ENCODE measurements at places on chromosomes 11 and 22.
A peak's percentile ranks its signal among the peaks of the same experiment; 100 is the strongest.

DNA sequence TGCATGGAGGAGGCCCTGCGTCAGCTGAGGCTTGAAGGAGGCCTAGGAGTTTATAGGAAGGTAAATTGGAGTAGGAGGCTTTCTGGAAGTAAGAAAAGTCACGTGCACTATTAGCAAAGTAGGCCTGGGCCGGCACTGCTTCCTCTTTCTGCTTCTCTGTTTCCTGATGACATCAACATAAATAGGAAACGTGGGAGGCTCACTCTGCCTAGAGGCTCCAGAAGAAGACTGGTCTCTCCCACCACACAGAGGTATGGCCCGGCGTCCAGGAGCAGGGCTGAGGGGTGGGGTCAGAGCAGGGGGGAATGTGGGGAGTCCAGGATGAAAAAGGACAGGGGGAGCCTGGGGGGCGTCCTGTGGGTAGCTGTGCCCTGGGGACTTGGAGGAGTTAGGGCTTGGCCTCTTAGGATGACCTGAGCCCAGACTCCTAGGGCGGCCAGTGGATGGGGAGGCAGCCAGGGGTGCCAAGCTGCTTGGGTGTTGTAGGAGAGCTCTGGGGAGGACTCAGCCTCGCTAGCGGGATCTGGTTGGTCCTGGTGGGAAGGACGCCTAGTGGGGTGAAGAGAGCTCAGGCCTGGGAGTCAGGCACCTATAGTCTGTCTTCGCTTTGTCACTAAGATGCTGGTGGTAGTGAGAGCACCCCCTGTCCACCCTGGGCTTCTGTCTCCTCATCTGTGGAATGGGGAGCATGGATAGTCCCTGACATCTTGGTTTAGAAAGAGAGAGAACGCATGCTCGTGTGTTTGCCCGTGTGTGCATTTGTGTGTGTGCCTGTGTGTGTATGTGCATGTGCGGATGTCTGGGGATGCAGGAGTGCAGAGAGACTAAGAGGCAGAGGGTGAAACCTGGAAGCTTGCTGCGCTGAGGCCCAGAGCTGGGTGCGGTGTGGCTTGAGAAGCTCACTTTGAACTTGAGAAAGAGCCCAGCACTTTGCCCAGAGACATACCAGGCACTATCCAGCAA lies at the start of gene CSF2RB:
CSF2RB (plus strand) TSS at position 202 of the 963 bp plus-strand sequence. CDS start 8,580 bp downstream, outside the sequence.
- H3K27me3 ChIP-seq = peaks cover 37% of the 10 kb centered on the region
- H3K4me1 ChIP-seq = peaks cover 13% of the 10 kb centered on the region
- DNase-seq = no peak
- H3K36me3 ChIP-seq = no peaks in the 10 kb centered on the region
- H3K4me3 ChIP-seq = no peak within 1 kb of the TSS
- no peak within 1 kb of the TSS for H3K27ac ChIP-seq

DNA sequence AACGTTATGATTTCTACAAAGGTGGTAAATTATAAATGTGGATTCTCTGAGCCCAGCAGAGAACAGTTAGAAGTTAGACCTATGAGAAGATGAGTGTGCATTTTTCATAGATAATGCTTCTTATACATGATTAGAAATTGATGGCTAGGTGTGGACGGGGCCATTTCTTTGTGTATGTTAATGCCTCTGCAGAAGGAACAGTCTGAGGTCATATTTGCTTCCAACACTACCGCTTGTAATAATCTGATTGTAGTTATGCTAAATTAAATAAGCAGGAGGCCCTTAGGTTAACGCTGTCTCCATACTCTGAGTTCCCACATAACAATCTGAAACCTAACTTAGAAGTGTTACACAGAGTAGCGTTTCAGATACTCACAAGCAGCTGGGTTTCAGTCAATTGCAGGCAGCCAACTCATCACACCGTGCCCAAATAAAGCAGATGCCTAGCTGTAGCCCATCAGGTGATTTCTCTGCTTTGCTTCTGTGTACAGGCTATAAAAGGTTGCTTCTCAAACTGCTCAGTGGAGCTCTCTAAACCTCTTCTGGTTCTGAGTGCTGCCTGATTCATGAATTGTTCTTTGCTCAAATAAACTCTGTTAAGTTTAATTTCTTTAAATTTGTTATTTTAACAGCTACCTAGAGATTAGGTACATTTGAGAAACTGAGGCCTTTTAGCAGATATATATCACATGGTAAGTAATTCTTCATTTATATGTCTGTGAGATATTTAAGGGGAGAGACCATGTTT lies 638.8 kb upstream of the CCDC90B start:
- no peaks in the 10 kb centered on the region for H3K36me3 ChIP-seq
- H3K27me3 ChIP-seq = no peaks in the 10 kb centered on the region

DNA sequence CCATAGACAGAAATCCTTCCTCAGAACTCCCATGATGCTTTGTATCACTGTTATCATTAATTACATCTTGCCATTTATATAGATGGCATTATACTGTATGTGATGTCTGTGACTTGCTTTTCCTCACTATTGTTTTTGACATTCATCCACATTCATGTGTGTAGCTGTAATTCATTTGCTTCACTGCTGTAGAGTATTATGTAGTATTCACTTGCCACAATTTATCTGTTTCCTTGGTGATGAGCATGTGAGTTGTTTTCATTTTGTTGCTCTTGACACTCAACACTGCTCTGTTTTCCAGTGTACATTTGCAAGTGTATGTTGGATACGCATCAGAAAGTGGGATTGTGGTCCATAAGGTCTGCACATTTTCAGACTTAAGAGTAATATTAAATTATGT lies 328.6 kb upstream of the C11orf87 start:
- H3K27ac ChIP-seq = no peak overlapping the region
- H3K4me1 ChIP-seq = no peaks in the 10 kb centered on the region
- no peaks in the 10 kb centered on the region for H3K27me3 ChIP-seq

- H3K4me1 ChIP-seq = peaks cover 43% of the 10 kb centered on the region
- DNase-seq = no peak
- H3K36me3 ChIP-seq = no peaks in the 10 kb centered on the region
- no peak overlapping the region for H3K27ac ChIP-seq
Observed at GRCh38 chr22:39171623-39172264, 19.3 kb upstream of the CBX7 start.

DNA sequence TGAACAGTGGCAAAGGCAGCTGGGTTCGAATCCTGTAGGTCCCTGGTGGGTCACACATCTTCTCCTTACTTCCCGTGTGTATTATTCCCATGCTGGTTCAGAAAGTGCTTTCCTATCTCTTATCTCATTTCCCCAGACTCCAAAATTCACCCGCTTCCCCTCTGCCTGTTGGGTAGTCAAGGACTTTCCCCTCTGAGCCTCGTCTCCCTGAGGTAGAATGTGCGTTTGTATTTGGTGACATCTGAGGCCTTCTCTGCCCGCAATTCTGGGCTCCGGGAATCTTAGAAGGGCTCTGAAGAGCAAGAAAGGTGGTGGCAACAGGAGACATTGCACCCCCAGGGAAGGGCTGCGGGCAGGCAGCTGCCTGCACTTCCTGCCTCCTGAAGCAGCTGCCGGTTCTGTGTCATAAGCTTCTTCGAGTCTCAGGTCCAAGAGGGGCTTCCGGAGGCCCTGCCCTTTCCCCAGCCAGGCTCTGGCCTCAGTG lies 5.9 kb downstream of the LRRC32 start:
- H3K4me3 ChIP-seq = no peak overlapping the region
- peaks cover 10% of the 10 kb centered on the region for H3K4me1 ChIP-seq
- H3K27ac ChIP-seq = no peak overlapping the region

DNA sequence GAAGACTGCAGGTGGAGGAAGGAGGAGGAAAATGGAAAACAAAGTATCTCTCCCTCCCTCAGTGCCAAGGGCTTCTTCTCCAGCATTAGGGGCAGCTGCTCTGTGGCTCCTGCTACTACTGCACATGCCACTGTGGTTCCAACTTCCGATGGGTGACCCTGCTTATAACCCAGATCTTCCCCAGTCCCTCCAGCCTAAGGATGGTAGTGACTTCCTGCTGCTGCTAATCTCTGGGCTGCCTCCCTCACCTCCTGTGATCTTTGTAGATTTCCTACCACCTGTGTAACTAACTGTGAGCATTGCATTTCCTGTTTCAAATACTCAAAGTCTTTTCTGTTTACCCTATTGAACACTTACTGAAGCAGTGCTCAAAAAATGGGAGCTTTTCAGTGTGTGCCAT lies 28.7 kb upstream of the TRPC6 start:
- no peaks in the 10 kb centered on the region for H3K36me3 ChIP-seq
- no peaks in the 10 kb centered on the region for H3K27me3 ChIP-seq
- DNase-seq = no peak
- H3K27ac ChIP-seq = no peak overlapping the region
- no peaks in the 10 kb centered on the region for H3K4me1 ChIP-seq
- no peak overlapping the region for H3K4me3 ChIP-seq

- no peaks in the 10 kb centered on the region for H3K27me3 ChIP-seq
- no peaks in the 10 kb centered on the region for H3K36me3 ChIP-seq
- no peak overlapping the region for H3K27ac ChIP-seq
- H3K4me1 ChIP-seq = no peaks in the 10 kb centered on the region
- H3K4me3 ChIP-seq = no peak overlapping the region
- no peak for DNase-seq
Observed at GRCh38 chr11:132712466-132712865, 819.8 kb downstream of the OPCML start.

DNA sequence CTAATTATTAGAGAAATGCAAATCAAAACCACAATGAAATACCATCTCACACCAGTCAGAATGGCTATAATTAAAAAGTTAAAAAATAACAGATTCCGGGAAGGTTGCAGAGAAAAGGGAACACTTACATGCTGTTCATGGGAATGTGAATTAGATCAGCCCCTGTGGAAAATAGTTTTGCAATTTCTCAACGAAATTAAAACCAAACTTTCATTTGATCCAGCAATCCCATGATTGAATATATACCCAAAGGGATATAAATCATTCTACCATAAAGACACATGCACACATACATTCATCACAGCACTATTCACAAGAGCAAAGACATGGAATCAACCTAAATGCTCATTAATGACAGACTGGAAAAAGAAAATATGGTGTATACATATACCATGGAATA lies 32.5 kb downstream of the NOX4 start:
- H3K4me1 ChIP-seq = no peaks in the 10 kb centered on the region
- no peak for DNase-seq
- no peaks in the 10 kb centered on the region for H3K36me3 ChIP-seq
- H3K27me3 ChIP-seq = no peaks in the 10 kb centered on the region
- no peak overlapping the region for H3K27ac ChIP-seq
- H3K4me3 ChIP-seq = no peak overlapping the region

GRCh38 chr11:69893631-69894030 lies 74.4 kb upstream of the FGF3 start:
- H3K27me3 ChIP-seq = peaks cover 30% of the 10 kb centered on the region
- DNase-seq = no peak
- H3K4me1 ChIP-seq = peaks cover 12% of the 10 kb centered on the region

DNA sequence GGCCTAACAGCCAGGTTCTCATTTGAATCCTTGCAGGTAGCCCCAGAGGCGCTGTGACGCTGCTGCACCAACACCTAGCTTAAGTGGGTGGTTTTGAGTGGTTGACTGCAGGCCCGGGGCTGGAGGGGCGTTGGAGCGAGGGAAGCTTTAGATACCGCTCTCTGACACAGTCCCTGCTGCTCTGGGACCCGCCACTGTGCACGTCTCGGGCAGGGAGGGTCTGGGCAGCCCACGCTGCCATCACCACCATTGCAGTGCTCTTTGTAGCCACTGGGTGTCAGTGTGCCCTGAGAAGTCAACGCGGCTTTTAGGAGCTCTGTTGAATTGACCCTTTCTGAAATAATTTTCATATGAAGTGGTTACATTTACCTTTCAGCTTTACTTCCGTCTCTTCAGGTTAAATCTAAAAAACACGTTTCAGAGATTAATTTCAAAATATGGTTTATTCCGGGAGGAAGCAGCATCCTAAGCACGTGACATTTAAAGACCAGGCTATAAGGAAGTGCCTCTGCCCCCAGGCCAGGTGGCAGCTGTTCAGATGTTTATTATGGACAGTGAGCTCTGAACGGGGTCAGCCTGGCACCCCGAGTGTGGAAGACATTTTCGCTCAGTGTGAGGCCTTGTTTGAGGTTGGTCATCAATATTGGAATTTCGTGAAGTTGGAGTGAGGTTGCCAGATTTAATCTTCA lies 30.9 kb upstream of the PARVB start:
- no peaks in the 10 kb centered on the region for H3K36me3 ChIP-seq
- DNase-seq = peak; percentile 83
- H3K4me3 ChIP-seq = no peak overlapping the region

- no peak overlapping the region for H3K27ac ChIP-seq
- no peaks in the 10 kb centered on the region for H3K27me3 ChIP-seq
- no peaks in the 10 kb centered on the region for H3K4me1 ChIP-seq
- no peaks in the 10 kb centered on the region for H3K36me3 ChIP-seq
- no peak overlapping the region for H3K4me3 ChIP-seq
Observed at GRCh38 chr22:42933485-42934091, 76.5 kb upstream of the ARFGAP3 start.

GRCh38 chr11:64444838-64445441 lies 86.0 kb downstream of the RPS6KA4 start:
- H3K36me3 ChIP-seq = no peaks in the 10 kb centered on the region
- no peak overlapping the region for H3K4me3 ChIP-seq
- peaks cover 35% of the 10 kb centered on the region for H3K27me3 ChIP-seq
- no peak overlapping the region for H3K27ac ChIP-seq
- H3K4me1 ChIP-seq = peaks cover 10% of the 10 kb centered on the region
- DNase-seq = no peak

- no peak overlapping the region for H3K27ac ChIP-seq
- no peak overlapping the region for H3K4me3 ChIP-seq
- no peak for DNase-seq
- peaks cover 8% of the 10 kb centered on the region for H3K4me1 ChIP-seq
- no peaks in the 10 kb centered on the region for H3K27me3 ChIP-seq
Observed at GRCh38 chr22:43580271-43580750, 168.5 kb downstream of the MPPED1 start.

- H3K36me3 ChIP-seq = no peaks in the 10 kb centered on the region
- DNase-seq = no peak
- no peak overlapping the region for H3K4me3 ChIP-seq
- no peaks in the 10 kb centered on the region for H3K27me3 ChIP-seq
- peaks cover 34% of the 10 kb centered on the region for H3K4me1 ChIP-seq
Observed at GRCh38 chr11:130581646-130582045, 133.2 kb downstream of the ADAMTS15 start.

- H3K36me3 ChIP-seq = no peaks in the 10 kb centered on the region
- no peaks in the 10 kb centered on the region for H3K27me3 ChIP-seq
- H3K4me1 ChIP-seq = no peaks in the 10 kb centered on the region
- no peak overlapping the region for H3K4me3 ChIP-seq
- H3K27ac ChIP-seq = no peak overlapping the region
Observed at GRCh38 chr11:78605296-78605695, 30.6 kb upstream of the NARS2 start.

- H3K36me3 ChIP-seq = no peaks in the 10 kb centered on the region
- no peak overlapping the region for H3K27ac ChIP-seq
- no peak for DNase-seq
- no peaks in the 10 kb centered on the region for H3K27me3 ChIP-seq
- H3K4me3 ChIP-seq = no peak overlapping the region
- no peaks in the 10 kb centered on the region for H3K4me1 ChIP-seq
Observed at GRCh38 chr11:27029966-27030365, 10.6 kb upstream of the BBOX1 start.
